ENCODE measurements at places on chromosomes 3 and 15. TPM values are rescaled to one million over a fixed set of nuclear protein-coding genes. Genes with fewer than 3 reads are reported as not detected.
A peak's percentile ranks its signal among the peaks of the same experiment; 100 is the strongest.

DNA sequence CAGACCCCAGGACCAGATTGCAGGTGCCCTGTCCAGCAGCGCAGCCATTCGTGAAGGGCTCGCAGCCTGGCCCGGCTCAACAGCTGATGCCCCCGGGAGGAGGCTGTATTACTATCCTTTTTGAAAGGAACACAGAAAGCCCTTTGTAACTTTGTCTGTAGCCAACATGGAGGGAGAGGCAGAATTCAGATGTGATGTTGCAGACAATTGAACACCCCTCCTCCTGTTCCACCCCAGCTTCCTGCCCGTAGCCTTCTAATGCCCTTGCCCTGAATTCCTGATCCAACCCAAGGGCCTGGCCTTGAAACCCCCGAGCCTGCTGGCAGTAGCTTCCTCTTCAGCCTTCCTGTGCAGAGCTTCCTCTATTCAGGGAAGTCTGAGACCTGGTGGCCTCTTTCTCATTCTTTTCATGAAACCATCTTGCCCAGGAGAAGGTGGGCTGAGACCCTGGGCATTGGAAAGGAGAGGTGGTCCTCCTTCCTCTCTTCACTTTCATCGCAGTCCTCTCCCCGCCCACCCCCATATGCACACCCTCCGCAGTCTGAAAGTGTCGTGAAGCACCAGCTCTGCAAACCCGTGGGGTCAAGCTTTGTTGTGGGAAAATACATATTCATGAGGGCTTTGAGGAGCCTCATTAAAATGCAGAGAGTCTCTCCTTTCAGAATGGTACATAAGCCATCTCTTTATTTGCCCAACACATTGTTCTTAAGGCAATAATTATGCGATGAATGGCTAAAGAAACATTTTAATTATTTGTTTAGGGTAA lies 109.2 kb downstream of the APBA2 start:
- no peak for DNase-seq

DNA sequence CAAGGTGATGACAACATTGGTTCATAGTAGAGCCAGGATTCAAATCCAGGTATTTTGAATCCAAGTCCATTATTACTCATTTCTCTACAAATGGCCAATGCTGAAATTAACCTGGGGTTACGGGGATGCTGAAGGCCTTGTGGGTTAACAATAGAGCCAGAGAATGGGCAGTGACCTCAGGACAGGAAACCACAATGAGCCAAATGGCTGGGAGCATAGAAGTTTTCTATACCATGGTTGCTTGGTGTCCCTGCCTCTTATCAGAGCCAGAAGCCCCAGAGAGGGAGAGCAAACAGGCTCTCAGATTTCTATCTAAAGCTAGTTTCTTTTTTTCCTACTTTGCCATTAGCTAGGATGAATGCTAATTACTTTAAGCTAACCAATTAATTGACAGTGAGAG lies 82.3 kb downstream of the TNIK start:
- no peak for DNase-seq

DNA sequence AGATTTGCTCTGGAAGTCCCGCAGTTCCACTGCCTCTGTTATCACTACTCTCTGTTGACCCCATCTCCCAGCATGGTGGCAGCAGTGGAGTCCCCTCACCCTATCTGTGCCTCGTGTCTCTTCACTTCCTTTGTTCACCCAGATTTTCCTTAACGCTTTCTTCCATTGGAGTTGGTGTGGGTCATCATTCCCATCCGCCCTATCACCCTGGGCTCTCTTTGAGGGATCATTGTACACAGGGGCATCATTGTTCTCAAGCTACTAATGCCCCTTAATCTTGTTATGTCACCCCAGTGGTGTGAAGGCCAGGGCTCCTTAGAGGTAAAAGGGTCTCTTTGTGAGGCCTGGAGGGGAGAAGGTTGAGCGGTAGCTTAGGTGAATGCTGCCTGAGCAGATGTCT lies 329.5 kb upstream of the CTDSPL start:
- DNase-seq: no peak

DNA sequence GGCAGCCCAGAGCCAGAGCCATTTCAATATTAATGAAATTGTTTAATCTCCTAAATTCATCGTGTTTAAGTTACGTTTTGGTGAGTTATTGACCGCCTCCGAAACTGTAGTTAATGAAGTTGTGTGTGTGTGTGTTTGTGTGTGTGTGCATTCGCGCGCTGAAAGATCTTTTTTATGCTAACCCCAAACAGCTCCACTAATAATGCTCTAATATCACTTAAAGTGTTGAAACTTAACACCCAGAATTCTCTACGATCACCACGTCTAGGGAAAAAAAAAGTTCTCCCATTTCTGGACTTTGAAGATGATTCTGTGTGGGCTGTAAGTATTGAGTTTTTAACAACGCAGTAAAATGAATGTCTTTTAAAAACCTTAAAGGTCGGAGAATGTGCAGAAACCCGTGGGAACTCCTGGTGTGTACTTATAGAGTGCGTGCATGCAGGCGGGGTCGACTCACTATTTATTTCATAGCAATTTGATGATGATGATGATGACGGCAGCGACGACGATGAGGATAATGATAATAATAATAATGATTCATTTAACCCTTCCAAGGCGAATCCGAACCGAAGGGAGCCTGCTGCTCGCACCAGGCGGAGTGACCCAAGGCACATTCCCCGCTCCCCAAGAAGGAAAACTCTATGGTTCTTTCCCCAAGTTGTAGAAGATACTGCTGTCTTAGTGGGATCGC lies 1.4 kb upstream of the FOXB1 start:
- DNase-seq: no peak

DNA sequence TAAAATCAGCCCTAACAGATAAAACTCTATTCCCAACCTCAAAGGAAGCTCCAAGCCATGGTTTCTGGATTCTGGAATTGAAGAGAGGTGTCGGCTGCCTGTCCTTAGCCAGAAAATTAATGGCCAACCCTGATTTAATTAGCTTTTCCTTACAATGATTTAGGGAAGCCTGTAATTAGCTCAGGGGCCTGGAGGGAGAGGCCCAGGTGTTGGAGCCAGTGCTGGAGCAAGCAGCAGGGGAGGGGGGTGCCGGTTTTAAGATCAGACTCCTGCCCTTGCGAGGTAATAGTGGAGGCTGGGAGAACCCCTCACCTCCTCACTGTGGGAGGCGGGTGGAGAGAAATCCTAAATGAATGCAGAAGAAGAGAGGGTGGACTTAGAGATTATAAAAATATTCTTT lies 14.7 kb upstream of the ATP2B2 start:
- no peak for DNase-seq

- DNase-seq: no peak
These were observed 10.6 kb downstream of the WNT5A start for GRCh38 chr3:55476515-55476914.

DNA sequence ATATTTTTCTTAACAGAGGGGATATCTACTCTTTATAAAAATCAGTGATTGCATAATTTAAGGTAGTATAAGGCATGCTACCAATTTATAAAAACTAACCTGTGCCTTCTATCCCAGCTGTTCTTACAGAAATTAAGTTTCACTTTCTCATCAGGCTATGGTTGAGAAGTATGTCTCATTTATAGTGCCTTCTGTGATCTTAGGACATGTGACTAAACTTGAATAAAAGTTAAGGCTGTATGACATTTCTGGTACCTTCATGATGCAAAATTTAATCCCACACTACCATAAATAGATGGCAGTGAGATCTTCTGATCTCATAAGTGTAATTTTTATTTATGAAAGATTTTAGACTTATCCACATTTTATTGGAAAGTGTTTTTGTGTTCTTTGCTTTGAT lies 12.6 kb downstream of the TIPARP start:
- no peak for DNase-seq

DNA sequence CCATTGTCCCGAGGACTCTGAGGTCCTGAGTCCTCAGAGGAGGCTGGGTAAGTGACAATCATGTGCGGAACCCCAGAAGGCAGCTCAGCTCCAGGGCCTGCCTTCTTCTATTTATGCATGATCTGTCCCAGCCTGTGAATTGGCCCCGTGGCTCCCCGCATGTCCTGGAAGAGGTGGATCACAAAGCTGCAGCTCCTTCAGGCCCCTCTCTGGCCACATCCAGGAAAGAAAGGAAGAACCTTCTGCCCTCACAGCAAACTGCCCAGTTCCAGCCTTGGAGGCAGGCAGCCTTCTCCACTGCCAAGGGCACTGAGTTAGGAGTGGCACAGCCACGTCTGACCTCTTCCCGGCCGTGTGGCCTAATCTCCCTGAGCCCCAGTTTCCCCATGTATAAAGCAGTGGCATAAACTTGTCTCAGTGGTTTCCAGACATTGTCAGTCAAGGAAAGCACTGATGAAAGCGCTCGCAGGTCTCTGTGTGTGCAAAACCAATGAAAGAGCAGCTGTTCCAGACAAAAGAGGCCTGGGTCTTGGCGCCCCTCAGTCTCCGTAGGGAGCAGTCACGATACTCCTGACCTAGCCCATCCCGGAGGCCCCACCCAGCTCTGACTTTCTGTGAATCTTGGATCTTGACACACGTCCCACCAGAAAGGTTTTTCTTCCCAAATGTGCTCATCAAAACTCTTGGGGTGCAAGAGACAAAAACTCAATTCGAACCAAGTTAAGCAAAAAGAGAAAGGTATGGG lies 497.3 kb downstream of the SHQ1 start:
- DNase-seq: no peak

DNA sequence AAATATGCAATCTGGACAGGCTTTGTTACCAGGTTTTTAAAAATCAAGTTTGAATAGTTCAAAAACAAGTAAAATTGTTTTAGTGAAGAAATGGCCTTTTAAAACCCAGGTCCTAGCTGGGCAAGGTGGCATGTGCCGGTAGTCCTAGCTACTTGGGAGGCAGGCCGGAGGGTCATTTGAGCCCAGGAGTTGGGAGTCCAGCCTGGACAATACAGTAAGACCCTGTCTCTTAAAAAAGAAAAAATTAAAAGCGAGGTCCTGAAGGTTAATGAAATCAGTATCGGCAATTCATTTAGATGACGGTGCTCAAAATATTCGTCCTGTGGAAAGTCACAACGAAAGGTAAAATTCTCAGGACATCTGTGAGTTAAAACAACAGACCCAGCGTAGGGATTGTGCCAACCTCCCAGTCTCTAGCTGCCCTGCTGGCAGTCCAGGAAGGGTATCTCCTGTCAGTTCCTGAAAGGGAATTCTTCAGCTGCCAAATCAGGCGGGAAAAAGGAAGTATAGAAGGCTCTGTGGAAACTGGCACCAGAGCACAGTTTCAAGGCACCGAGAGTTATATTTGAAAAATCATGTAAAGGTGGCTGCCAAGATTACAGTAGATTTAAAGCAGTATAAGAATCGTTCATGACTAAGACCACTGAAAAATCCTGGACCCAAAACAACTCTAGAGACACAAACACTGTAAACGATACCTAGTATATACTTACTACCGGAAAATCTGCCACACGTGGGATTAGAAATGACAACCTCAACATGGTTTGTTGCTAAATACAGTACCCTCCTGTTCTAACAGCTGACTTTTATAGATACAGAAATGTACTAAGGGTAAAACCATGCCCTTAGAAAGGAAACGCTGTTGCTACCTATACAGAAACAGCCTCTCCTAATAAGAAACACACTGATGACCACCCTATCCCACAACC lies 1.2 kb upstream of the ABHD17C start:
- no peak for DNase-seq

DNA sequence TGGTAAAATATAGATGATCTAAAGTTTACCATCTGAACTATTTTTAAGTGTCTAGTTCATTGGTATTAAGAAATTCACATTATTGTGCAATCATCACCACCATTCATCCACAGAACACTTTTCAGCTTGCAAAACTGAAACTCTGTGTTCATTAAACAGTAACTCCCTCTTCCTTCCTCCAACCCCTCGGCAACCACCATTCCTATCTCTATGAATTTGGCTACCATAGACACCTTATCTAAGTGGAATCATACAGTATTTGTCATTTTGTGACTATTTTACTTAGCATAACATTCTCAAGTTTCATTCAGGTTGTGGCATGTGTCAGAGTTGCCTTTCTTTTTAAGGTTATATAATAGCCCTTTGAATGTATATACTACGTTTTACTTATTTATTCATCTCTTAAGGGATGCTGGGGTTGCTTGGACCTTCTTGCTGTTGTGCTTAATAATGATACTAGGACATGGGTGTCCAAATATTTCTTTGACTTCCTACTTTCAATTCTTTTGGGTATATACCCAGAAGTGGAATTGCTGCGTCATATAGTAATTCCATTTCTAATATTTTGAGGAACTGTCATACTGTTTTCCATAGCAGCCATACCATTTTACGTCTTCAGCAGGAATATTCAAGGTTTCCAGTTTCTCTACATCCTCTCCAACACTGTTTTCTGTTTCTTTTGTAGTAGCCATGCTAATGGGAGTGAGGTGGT lies 20.9 kb downstream of the KAT2B start:
- no peak for DNase-seq

DNA sequence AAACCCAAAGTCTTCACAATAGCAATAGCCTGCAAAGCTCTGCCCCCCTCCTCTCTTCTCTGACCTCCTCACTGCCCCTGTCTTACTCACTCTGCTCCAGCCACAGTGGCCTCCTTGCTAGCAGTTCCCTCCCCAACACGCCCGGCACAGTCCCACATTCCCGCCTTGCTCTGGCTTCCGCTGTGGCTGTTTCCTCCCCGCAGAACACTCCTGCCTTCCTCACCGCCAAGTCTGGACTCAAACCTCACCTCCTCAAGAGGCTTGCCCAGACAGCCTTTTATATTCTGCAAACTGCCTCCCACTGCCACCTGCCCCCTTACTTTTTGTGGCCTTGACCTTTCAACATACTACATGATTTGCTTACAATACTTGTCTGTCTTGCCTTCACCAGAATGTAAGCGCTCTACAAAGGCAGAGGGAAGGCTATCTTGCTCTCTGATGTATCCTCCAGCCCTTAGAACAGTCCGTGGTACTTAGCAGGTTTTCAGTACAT lies 406 bp upstream of the MPI start:
- DNase-seq: peak; percentile 33

GRCh38 chr3:49536875-49537533 lies 17.3 kb upstream of the BSN start:
- DNase-seq: no peak

- DNase-seq: no peak
These were observed 8.9 kb downstream of the NSUN3 start for GRCh38 chr3:94071713-94072284.

Gene CELF6
- 12.9 TPM for total RNA-seq

Gene ZNF662
- total RNA-seq: 6.0 TPM

Gene ECE2
- total RNA-seq: not detected

Gene GOLGA8B
- total RNA-seq: 128 TPM

Gene CFAP44
- 15.6 TPM for total RNA-seq

Gene SLC35G2
- 23.3 TPM for total RNA-seq

Gene CMTM7
- total RNA-seq: 3.4 TPM

Gene CSTA
- total RNA-seq: not detected

Gene MINAR1
- total RNA-seq: 0.14 TPM

All from transverse colon (tissue), 4 donors.